ENCODE measurements at places on chromosomes 2 and 18.

- DNase-seq: peak; percentile 91
Measured at GRCh38 chr2:17934721-17935120, 56.3 kb downstream of the KCNS3 start.

DNA sequence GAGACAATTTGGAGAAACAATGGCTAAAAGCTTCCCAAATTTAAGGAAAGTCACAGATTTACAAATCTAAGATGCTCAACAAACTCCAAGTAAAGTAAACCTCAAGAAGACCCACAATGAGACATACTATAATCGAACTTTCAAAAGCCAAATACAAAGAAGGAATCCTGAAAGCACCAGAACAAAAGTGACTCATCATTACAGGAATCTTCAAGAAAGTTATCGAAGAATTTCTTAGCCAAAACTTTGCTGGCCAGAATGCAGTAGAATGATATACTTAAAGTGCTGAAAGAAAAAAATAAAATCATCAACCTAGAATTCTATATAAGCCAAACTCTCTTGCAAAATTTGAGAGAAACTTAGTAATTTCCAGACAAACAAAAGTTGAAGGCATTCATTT, 106.5 kb upstream of the TMEM200C start:
- DNase-seq: no peak

DNA sequence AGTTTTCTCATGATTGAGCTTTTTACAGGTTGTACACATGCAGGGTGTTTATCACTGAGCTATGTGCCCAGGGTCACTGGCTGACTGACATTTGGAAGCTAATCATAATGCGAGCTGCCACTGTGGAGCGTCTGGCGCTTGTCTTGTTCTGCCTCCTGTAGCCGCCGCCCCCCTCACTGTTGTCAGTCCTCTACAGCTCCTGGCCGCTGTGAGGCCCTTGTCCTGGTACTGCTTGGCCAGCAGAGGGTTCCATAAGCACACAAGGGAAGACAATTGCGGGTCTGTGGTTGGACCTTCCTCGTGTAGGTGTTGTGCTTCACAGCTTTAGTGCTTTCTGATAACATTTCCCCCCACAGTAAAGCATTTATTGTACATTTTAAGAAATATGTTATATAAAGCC, 105.6 kb upstream of the LDLRAD4 start:
- peak; percentile 59 for DNase-seq

DNA sequence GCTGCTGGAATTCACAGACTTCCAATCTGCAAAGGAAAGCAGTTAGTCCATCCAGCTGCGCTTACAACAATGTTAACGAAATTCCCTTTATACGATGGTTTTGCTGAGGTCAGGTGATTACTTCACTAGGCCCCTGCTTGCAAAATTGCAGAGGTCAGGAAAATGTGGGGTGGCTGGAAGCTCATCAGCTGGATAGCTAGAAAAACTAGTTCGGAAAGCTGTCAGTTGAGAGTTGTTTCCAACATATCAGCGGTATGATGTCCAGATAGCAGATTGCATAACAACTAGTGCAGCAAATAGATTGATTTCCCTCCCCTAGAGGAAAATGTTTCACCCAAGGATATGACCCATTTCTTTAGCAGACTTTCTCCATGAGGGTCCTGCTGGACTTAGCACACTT, 2021.1 kb upstream of the CELF4 start:
- DNase-seq: no peak

DNA sequence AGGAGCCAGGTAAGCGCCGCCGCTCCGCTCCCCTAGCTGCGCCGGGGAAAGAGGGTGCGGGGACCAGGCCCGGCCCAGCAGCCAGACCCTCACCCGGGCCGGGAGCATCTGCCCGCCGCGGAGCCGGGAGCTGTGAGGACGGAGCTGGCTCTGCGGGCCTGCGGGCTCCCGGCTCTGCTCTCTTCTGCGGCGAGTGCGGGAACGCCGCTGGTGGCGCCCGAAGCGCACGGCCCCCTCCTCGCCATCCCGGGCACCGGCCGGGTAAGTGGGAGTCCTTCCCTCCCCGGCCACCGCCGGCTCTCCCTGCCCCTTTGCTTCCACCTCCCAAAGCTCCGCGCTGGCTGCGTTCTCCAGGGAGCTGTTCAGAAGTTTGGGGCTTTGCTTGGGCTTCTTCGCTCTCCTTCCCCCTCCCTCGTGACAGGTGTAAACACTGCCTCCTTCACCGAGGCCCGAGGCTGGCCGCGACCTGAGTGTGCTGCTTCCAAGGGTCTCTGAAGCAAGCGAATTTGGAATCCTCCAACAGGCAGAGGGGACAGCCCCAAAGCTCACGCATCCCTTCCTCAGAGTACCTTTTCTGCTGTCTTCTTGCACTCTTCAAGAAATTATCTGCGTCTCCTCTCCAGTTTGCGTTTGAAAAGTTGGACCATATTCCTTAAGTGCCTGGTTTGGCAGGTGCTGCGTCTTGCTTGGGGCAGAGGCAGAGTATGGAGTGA, 632 bp downstream of the AFTPH start:
- peak; percentile 61 for DNase-seq

DNA sequence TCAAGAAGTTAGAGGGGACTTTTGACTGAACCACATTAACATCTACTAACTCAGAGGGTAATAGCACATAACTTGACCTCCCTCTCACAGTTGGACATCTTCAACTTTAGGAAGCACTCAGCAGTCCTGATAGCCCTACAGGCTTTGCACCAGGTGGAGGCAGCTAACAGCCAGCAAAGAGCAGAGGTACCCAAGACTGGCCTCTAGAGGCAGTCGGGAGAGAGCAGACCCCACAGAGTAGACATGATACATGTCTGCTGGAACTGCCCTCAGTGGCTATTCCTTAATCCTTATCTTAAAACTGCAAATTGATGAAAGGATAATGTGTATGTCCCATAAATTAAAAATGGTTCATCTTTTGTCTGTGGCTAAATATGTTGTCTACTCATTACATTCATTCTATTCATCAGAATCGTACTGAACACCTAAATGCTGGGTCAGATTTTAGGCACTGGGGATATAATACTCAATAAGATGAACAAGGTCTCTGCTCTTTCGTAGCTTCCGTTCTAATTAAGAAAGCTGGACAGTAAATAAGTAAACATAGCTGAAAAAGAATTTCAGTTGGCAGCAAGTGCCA, 49.8 kb downstream of the CAB39 start:
- no peak for DNase-seq

DNA sequence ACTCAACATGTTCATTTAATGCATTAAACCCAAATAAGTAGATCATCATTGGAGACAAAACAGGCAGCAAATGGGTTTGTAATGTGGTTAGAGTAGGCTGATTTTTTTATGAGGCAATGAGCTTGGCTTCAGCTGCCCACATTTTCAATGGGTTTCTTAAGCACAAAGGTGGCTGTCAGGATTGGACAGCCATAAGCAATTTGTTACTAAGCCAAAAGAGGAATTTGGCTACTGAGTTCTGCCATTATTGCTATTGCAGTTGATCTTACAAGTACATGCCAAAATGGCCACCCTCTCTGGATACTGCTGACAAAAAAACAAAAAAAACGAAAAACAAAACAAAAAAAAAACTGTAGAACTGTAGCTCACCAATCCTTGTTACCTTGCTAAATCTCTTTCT, 1348.0 kb upstream of the PIK3C3 start:
- no peak for DNase-seq

GRCh38 chr2:165870346-165870745, 76.3 kb upstream of the GALNT3 start:
- DNase-seq: no peak

DNA sequence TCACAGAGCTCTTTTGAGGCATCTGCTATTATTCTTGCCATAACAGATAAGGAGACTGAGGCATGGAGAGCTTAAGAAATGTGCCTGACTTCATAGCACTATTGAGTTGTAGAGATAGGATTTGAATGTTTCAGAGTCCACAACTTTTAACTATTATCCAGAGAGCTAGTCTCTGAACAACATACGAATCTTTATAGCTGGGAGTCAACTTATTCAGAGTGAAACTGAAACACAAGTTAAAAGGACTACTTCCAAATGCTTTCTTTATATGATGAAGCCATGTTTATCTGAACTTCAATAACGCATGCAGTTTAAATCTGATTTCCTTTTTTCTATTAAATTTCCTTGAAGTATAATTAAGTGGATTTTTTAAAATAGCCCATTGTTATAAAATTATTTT, 268.8 kb downstream of the IKZF2 start:
- DNase-seq: no peak

DNA sequence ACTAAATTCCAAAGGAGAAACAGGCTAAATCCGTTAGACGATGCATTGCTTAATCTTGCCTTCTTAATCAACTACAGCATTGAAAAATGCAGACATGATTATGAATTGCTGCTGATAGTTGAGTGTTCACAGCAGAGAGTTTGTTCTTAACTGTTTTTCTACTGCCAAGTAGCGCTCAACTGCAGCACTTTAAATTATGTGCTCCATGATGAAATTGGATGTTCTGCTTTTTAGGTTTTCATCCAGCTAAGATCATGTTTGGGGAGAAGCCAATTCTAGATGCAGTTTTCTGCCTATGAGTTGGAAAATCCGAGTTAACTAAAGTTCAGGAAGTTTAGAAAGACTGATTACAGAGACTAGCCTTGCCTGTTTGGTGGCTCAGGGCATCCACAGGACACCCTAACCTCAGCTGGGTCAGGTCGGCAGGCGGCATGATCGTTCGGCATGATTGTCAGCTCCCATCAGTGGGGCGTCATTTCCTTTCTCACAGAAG, 119.4 kb upstream of the PIEZO2 start:
- peak; percentile 33 for DNase-seq

DNA sequence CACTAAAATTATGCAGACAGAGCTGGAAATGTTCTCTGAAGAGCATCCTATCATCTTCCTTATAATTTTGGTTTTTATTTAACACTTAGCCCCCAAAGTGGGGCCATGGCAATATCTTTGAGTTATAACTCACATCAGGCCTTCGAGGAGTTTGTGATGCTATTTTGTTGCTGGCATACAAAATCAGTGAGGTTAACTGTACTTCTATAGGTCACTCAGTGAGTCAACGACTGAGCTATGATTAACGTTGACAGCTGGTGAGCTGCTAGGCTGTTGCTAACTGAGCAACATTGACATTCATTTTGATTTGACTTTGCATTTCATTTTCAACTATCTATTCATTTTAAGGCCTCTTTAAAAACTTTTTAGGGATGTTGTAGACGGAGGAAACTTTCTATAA, 50.0 kb downstream of the GPD2 start:
- DNase-seq: no peak

DNA sequence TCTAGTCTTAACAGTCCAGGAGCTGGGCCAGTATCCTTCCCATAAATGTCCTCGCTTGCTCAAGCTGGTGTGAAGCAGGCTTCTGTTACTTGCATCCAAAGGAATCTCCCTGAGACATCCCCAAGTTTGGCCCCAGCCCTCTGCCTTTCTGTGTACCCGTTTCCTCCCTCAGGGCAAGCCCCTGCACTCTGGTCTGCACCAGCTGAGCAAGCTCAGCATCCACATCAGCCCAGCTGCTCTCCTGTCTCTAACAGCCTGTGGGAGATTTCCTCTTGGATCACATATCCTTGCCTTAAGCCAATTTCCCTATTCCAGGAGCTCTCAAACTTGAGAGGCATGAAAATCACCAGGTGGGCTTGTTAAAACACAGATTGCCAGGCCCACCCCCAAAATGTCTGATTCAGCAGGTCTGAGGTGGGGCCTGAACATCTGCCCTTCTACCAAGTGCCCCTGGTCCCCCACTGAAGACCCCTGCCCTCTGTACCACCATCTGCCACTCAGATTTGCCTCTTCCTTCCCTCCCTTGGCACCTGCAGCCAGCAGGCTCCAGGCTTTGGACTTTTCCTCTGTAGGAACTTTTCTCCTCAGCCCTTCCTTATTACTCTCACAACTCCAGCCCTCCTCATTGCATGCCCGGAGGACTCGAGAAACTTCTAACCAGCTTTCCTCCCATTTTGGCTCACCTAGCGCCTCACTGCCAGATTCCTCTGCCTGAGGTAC, 32.1 kb downstream of the REEP1 start:
- no peak for DNase-seq

GRCh38 chr2:172931918-172932520, 143.6 kb upstream of the MAP3K20 start:
- DNase-seq: peak; percentile 30

DNA sequence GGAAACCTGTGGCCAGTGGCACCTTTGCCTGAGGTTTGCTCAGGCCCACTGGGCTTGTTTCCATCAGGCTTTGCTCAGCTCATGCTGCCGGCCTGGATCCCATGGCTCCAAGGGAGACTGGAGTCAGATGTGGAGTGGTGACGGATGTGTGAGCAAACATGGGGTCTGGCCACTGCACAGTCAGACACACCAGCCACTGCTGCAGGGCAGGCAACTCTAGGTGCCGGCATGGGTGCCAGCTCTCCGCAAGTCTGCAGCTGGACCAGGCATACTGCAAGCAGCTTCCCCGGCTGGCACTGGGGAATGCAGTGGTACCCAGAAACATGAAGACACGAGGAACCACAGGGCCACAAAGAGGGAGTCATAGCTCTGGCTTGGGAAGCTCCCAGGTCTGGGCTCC, 37.4 kb downstream of the TDRD15 start:
- DNase-seq: no peak

Data from AG20443 (cell line).